ENCODE measurements at places on chromosomes 12 and 14.

- DNase-seq, result no peak
Measured at GRCh38 chr12:125032466-125033152, 32.6 kb upstream of the AACS start.

DNA sequence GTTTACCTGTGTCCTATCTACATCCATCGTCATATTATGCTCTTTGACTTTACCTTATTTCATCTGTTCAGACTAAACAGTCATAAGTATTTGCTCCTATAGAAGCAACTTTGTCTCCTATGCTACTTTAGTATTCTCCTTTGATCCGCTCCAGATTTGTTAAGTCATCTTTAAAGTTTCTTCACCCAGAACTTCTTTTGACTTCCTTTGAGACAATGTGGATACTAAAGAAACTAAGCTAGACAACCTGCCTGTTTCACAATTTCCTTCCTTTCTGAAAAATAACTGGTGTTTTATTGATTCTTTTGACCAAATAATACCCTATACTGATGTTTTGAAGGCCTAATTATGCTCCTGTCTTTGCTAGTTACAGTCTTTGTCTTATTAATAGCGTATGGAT lies 30.0 kb upstream of the LRRK2 start:
- DNase-seq, result no peak

DNA sequence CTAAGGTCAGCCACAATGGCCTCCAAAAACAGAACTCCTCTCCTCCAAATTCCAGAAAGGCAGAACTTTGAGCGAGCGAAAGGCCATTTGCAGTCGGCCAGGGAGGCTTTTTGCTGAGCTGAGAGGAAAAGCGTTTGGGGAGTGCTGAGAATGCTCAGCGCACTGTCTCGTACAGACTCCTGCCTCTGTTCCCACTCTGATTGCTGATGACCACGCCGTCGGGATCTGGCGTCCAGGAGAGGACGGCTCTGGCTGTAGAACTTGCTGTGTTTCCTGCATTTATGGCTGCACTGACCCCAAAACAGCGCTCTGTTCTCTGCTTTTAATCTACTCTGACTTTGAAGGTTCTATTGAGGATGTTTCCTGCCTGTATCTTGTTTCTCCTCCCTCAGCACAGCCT lies 82.4 kb upstream of the WSCD2 start:
- DNase-seq, result no peak

DNA sequence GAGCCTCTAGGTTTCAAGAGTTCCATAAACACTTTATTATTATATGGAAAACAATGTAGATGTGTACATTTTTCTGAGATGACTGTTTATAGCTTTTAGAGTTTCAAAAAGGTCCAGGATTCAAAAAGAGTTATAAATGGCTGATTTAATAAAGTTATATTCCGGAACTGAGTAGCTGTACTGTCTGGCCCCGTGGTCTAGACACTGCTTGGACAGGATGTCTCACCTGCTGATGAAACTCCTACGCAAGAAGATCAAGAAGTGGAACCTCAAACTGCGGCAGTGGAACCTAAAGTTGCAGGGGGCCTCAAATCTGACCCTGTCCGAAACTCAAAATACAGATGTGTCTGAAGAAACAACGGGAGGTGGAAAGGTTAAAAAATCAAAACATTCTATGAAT lies 69.7 kb downstream of the DCAF5 start:
- no peak for DNase-seq

DNA sequence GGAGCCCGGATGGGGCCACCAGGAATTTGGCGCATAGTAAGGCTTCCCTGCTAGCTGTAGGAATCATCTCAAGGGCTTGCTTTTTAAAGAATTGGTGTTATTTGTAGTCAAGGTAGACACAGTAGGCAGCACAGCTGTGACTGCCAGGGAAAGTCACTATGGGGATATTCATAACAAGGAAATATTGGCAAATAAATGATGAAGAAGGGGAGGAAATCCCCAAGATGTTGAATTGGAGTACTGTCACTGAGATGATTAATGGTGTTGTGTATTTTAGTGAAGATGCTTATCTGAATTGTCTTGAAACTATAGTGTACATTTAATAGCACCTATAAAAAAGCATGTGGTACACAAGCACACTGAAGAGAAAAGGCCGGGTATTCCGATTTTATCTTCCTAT lies 118.9 kb downstream of the NPAS3 start:
- no peak for DNase-seq

- peak; percentile 21 for DNase-seq
Measured at GRCh38 chr12:120584343-120585149, 3.3 kb upstream of the POP5 start.

GRCh38 chr14:93764211-93764659 lies 24.1 kb downstream of the PRIMA1 start:
- DNase-seq, result no peak

- DNase-seq, result no peak
Measured at GRCh38 chr14:106204063-106204462, 677.7 kb downstream of the TMEM121 start.

DNA sequence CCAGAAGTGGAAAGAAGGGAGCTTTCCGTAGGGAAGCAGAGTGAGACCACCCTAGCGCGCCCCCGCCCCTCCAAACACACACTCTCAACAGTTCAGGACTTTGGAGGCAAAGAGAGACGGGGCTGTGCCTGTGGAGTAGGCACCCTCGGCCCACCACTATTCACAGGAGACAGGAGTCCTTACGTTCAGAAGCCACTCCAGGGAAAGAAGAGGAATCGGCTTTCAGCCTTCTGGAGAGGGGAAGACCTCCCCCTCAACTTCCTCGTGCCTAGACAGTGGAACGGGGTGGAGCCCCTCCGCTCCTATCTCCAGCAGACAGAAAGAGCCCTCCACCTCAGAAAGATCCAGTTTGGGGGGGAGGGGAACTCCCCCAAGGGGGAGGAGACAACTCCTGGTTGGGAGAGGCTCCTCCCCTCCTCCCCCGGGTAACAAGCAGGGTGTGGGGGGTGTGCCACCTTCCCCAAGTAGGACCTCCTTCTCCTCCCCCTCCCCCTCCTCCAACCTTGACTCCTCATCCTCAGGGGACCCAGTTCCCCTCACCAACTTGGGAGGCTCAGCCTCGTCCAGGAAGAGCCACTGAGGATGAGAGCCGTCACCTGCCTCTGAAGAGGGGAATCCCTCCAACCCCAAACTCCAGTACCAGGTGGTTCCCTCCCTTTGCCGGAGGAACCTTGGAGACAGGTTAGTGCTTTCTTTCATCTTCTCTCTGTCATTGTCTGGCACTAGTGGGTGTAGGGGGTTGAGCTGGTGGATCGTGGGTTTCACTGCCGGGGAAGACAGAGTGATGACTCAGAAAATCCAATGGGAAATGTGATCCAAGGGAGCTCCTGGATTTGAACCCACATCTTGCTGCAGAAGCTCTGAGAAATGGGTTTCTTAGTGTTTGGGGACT lies 883 bp downstream of the FOXJ2 start:
- no peak for DNase-seq

DNA sequence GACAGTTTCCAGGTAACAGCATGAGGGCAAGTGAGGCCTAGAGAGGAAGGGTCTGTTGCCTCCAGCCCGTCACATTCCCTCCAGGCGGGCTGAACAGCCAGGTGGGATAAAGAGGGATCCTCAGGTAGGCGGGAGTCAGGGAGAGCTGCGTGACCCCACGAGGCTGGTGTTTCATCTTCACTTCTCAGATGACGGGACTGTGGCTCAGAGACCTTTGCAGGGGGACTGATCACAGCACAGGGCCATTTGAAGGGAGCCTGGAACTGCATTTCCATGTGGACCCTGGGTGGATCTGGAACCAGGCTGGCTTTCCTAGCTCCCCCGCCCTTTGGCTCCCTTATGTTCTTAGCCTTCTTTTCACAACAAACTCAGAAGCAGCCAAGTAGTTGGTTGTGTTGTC lies 37.4 kb downstream of the SH2B3 start:
- no peak for DNase-seq

DNA sequence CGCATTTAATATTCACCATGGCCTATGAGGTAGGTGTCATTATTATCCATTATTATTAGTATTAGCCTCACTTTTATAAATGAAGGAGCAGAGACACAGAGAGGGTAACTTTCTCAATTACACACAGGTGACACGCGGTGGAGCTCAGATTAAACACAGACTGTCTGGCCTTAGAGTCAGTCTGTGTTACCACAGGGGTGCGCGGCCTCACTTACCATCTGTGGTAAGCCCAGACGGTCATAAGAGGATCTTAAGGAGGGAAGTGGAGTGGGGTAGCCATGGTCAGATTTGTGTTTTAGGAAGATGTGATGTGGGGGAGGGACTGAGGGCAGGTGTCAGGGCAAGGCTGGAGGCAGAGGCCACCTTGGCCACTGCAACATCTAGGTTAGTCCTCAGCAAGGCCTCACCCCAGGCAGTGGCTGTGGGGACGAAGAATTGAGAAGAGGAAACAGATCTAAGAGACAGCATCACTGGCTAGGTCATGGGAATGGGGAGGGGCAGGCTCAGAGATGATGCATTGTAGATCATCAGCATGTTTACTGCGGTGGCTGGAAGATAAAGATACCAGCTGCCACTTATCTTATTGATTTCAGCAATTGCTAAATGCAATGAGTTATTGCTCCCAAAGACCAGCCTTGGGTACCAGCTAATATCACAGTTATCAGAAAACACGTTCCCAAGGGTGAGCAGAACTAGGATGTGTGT lies 67.1 kb downstream of the SERPINA3 start:
- DNase-seq, result no peak

GRCh38 chr12:89386138-89386537 lies 33.8 kb upstream of the DUSP6 start:
- DNase-seq, result no peak

DNA sequence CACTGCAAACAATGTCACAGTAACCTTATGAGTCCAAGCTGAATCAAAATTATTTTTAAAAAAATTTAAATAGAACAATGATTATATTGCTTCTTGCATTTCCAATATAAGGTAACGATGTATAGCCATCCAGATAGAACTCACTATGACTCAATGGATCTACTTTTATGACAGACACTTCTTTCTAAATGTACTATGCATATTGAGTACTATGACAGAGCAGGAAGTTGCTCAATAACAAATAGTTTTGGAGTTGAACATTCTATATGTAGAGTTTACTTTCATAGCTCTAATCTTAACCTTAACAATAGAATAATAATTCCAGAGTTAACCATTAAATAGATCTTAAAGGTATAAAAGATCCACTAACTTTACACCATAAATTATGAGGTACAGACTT lies 46.7 kb upstream of the ALG10B start:
- DNase-seq, result no peak

GRCh38 chr14:64137657-64138290 lies 156.4 kb downstream of the ESR2 start:
- DNase-seq, result no peak

DNA sequence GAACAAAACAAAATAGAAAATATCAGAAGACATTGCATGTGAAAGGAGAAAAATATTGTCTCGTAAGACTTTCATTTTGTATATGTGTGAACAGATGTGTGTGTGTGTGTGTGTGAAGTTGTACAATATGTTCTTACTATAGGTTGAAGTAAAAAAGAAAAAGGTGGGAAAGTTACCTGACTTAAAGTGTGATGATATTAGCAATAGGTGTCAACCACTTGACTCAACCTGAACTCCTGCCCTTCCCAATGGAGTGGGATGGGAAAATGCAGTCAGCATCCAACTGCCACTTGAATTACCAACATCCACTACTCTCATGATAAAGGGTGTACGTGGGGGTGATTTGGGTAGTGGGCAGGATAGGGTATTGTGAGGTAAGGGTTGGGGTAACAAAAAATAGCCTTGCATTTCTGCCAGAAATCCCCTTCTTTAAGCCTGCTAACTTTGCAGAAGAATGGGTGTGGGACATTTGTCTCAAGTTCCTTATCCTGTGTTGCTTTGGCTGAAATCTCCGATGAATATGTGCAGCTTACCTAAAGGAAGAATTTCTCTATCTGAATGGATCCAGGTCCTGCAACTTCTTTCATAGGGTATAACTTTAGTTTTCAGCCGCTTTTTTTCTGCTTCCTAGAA lies 181.6 kb downstream of the CHST11 start:
- DNase-seq, result no peak

DNA sequence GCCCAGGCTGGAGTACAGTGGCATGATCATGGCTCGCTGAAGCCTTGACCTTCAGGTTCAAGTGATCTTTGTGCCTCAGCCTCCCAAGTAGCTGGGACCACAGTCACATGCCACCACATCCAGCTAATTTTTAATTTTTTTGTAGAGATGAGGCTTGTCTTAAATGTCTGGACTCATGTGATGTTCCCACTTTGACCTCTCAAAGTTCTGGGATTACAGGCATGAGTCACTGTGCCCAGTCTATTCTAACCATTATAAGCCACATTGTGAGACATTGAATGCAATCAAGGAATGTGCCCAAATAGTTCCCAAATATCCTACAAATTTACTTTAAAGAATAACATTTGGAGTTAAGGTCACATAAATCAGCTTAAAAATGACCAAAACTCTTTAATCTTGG lies 130.7 kb upstream of the ARID2 start:
- DNase-seq, result no peak

DNA sequence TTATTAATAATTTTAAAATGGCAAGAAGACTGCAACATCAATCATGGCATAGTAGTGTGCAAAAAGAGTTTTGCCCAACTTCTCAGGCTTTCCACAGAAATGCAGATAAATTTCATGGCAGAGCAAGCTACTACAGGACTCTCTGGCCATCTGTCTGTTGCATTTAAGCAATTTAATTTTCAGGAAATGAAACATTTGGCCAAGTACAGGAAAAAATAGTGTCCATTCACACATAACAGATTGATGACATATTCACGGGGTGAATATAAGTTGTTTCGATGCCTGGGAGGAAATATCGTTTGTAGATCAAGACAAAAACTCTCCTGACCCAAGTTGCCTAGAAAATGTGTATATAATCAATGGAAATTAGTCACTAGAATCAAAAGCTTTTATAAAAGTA lies 324.0 kb downstream of the PRKD1 start:
- DNase-seq, result no peak

DNA sequence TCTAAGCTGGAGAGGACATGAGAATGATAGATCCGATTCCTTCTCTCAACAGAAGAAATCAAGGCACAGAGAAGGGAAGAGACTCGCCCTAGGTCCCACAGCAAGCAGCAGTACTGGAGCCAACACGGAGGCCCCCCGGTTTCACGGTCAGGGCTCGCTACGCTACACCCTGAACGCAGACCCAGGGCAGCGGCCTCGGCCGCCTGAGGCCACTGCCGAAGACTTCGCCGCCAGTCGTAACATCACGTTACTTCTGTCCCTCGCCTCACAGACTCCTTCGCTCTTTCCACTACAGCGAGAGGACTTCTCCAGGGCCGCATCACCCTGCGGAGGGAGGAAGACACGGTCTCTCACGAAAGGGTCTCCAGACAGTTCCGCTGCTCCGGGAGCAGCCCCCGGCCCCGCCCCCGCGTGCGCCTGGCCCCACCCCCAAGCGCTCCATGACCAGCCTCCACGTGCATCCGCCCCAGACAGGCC lies 411 bp upstream of the DCAF4 start:
- no peak for DNase-seq

Data from stimulated activated CD4-positive, alpha-beta T cell treated with anti-CD3 and anti-CD28 coated beads, Interleukin-12 subunit alpha, Interleukin-12 subunit beta, amount 100 ng/mL, for 24 hours (primary cell).